ENCODE measurements at places on chromosomes 5 and 9. TPM values are rescaled to one million over a fixed set of nuclear protein-coding genes. Genes with fewer than 3 reads are reported as not detected.

GRCh38 chr9:89097219-89097618 lies 81.4 kb downstream of the SHC3 start:
- DNase-seq: no peak

- DNase-seq: peak; percentile 65
These were observed 38.9 kb upstream of the STXBP1 start for GRCh38 chr9:127572961-127573721.

GRCh38 chr9:38289236-38289865 lies 103.2 kb upstream of the ALDH1B1 start:
- no peak for DNase-seq

- DNase-seq: no peak
These were observed 125.0 kb upstream of the SLC12A2 start for GRCh38 chr5:127958421-127959011.

DNA sequence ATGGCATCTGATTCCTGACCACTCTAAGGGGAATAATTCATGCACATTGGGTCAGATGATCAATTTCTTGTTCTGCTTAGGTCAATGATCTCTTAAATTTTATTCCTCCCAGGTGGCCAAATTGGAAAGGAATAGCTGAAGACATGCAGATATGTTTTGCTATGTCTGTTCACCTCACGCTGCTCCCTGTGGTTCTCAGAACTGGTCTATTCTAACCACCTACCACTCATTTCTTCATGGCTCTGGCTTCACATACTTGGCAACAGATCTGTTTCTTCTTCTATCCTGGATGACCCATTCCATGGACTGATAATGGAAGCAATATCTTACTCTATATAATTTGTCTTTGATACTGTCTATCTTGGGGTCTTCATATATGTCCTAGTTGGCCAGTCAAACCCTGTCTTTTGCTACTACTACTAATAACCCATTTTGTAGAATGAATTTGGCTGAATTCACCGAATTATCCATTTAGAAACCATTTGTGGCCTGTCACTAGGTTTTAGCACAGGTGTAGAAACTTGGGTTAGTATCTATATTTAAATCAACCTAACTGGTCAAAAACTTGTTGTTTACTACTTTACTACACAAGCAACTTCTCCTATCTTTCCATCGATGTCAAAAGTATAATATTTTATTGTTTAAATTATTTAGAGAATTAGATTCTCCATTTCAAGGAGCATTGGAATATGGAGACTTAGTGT lies 650.9 kb downstream of the TLE4 start:
- no peak for DNase-seq

- no peak for DNase-seq
These were observed 25.9 kb downstream of the BOD1 start for GRCh38 chr5:173590436-173591055.

Gene KIF12
- not detected for total RNA-seq

Gene BTNL3
- not detected for total RNA-seq

DNA sequence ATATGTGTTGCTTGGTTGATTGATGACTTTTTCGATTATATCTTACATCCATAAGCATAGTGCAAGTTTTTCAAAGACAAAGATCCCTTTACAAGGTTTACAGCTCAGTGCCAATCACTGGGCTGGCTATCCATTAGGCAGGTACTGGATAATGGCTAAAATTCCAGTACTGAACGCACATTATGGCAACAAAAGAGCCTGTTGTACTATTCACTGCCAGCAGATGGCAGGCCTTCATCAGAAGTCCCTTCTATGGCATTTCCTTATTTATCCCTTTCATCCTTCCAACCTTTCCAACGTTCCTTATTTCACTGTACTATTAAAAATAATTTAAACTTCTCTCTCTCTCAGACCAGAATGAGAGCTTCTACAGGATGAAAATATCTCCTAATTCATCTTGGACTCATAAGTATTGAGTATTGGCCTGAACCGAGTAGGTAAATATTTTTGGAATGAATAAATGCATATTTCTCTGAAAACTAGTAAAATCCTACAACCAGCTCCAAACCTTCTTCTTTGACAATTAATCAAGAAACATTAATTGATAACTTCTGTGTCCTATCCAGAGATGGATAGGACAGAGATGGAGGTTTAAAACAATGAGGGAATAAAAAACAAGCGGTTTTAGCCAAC lies 6.7 kb upstream of the WNT8A start:
- peak; percentile 41 for DNase-seq

Data from LHCN-M2 (cell line).